ENCODE measurements at places on chromosomes 6 and 20. TPM values are rescaled to one million over a fixed set of nuclear protein-coding genes. Genes with fewer than 3 reads are reported as not detected.

Gene TDRD6
- total RNA-seq, result 0.57 TPM

Gene FLOT1
- 117 TPM for total RNA-seq

Gene RNASET2
- 32.8 TPM for total RNA-seq

DNA sequence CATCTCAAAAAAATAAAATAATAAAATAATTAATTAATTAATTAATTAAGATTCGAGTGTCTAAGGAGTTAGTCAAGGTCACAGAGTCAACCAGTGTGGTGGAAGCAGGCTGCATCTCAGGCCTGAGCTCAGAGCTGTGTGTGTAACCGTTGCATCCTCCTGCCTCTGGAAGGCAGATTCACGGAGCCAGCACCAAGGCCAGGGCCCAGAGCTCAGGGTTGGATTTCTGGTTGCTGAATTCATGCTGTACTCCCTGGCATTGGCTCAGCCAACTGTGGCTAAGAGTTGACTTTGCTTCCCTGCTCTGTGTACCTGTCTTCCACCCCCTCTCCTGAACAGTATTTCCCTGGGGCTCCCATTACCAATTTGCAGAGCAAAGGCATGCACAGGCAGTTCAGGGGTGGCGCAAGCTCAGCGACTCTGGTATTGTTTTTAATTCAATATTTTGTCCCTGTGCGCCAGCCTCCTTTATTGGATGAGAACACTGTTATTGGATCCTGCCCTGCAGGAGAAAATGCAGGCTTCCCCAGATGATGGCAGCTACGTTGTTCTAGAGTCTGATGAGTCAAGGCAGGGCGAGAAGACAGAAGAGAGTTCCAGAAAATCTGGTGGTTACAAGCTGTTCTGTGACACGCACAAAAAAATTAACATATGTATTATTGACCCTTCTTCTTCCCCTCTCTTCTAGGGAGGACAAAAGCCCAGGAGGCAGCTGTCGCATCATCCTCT, 12.3 kb upstream of the CTNNBL1 start:
- H3K4me3 ChIP-seq, result no peak overlapping the region
- no peak overlapping the region for H3K27ac ChIP-seq
- H3K27me3 ChIP-seq, result peaks cover 50% of the 10 kb centered on the region
- no peaks in the 10 kb centered on the region for H3K4me1 ChIP-seq
- no peak for DNase-seq
- no peaks in the 10 kb centered on the region for H3K36me3 ChIP-seq

Gene ZC2HC1B
- not detected for total RNA-seq

DNA sequence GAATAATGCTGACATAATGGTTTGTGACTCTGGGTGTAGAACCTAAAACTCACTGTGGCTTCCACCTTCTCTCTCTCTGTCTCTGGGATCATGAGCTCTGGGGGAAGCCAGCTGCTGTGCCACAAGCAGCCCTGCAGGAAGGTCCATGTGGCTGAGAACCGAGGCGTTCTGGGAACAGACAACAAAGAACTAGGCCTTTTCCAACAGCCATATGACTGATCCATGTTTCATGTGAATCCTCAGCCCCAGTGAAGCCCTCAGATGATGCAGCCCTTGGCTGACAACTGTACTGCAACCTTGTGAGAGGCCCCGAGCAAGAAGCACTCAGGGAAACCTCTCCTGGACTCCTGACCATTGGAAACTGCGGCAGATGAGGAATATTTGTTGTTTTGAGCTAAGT, 56.6 kb downstream of the HLA-G start:
- no peak for DNase-seq
- H3K36me3 ChIP-seq, result no peaks in the 10 kb centered on the region
- no peak overlapping the region for H3K4me3 ChIP-seq
- H3K27me3 ChIP-seq, result no peaks in the 10 kb centered on the region
- no peak overlapping the region for H3K27ac ChIP-seq

Gene NKX2-2
- total RNA-seq, result not detected

DNA sequence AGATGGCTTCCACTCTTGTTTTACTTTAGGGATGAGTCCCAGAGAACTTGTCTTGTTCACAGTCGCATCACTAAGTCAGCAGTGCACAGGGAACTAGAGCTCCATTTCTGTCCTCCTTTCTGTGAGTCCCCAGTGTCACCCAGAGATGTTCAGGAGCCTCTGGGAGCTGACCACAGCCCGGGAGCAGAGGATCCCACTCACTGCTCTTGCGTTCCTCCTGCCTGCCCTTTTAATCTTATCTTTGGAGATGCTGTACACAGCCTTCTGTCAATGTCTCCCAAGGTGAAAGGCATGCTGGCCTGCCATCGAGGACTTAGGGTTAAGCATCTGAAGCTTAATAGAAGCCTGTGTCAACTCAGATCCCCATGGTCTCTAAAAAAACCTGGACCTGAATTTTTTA, 71.2 kb downstream of the IGF2R start:
- no peak for DNase-seq
- no peak overlapping the region for H3K27ac ChIP-seq
- no peaks in the 10 kb centered on the region for H3K4me1 ChIP-seq
- no peaks in the 10 kb centered on the region for H3K27me3 ChIP-seq

GRCh38 chr6:159807150-159807858, 7.2 kb downstream of the PNLDC1 start:
- H3K36me3 ChIP-seq, result no peaks in the 10 kb centered on the region
- no peak for DNase-seq
- no peaks in the 10 kb centered on the region for H3K27me3 ChIP-seq
- H3K4me1 ChIP-seq, result no peaks in the 10 kb centered on the region
- H3K27ac ChIP-seq, result no peak overlapping the region
- no peak overlapping the region for H3K4me3 ChIP-seq

GRCh38 chr6:136341967-136342366, 52.3 kb upstream of the BCLAF1 start:
- no peaks in the 10 kb centered on the region for H3K4me1 ChIP-seq
- H3K4me3 ChIP-seq, result no peak overlapping the region
- no peak for DNase-seq
- H3K27me3 ChIP-seq, result no peaks in the 10 kb centered on the region

- H3K27me3 ChIP-seq, result 0 out of 2 replicates have a peak, but pooled peaks cover 4% of the 10 kb centered on the region
- DNase-seq, result no peak
- H3K4me1 ChIP-seq, result peaks cover 3% of the 10 kb centered on the region
- no peak overlapping the region for H3K4me3 ChIP-seq
- H3K27ac ChIP-seq, result no peak overlapping the region
- H3K36me3 ChIP-seq, result no peaks in the 10 kb centered on the region
These were observed 375.8 kb downstream of the THBS2 start for GRCh38 chr6:168877821-168878282.

GRCh38 chr20:13819885-13820645, 35.2 kb downstream of the NDUFAF5 start:
- DNase-seq, result peak; percentile 42
- no peak overlapping the region for H3K27ac ChIP-seq

DNA sequence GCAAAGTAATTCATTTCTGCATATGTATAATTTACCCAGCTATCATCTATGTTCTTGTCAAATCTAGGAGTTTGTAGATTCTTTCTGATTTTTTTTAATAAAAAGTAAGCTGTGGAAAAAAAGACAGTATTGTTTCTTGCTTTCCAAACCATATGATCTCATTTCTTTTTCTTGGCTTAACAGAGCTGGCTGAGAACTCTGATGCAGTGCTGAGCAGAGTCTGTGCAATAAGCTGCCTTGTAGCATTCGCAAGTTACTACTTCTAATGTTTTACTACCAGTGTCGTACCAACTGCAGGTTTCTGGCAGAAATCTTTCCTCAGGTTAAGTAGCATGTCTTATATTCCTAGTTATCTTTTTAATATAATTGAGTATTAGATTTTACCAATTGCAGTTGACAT, 15.6 kb downstream of the RRBP1 start:
- no peaks in the 10 kb centered on the region for H3K4me1 ChIP-seq
- DNase-seq, result no peak
- no peaks in the 10 kb centered on the region for H3K27me3 ChIP-seq
- 0 out of 2 replicates have a peak, but pooled peaks cover 10% of the 10 kb centered on the region for H3K36me3 ChIP-seq
- H3K4me3 ChIP-seq, result no peak overlapping the region

Gene TAGAP
- 0.30 TPM for total RNA-seq

- H3K27me3 ChIP-seq, result peaks cover 27% of the 10 kb centered on the region
- no peak overlapping the region for H3K27ac ChIP-seq
- DNase-seq, result no peak
- H3K4me1 ChIP-seq, result no peaks in the 10 kb centered on the region
- H3K36me3 ChIP-seq, result no peaks in the 10 kb centered on the region
These were observed 97.5 kb downstream of the CDH26 start for GRCh38 chr20:60055740-60056139.

DNA sequence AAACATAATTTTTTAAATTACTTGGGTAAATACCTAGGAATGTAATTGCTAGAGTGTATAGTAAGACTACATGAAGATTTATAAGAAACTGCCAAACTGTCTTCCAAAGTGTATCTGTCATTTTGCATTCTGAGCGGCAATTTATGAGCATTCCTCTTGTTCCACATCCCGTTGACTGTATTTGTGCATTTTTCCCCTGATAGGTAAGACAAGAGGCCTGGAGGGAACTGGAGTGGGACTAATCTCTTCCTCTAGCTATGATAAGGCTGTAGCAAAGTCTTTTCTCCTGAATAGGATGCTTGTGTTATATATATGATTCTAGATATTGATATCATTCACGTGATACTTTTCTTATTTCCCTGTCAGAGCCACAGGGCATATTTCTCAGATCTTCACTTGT, 1557.5 kb downstream of the GRIK2 start:
- no peak overlapping the region for H3K4me3 ChIP-seq
- H3K27ac ChIP-seq, result no peak overlapping the region
- H3K36me3 ChIP-seq, result no peaks in the 10 kb centered on the region
- no peaks in the 10 kb centered on the region for H3K27me3 ChIP-seq
- DNase-seq, result no peak

Measured in HCT116 (cell line).